Activated CD8-positive, alpha-beta memory T cell treated with anti-CD3 and anti-CD28 coated beads for 1 hour (primary cell): ENCODE measurements at places on chromosomes 4 and X.

DNA sequence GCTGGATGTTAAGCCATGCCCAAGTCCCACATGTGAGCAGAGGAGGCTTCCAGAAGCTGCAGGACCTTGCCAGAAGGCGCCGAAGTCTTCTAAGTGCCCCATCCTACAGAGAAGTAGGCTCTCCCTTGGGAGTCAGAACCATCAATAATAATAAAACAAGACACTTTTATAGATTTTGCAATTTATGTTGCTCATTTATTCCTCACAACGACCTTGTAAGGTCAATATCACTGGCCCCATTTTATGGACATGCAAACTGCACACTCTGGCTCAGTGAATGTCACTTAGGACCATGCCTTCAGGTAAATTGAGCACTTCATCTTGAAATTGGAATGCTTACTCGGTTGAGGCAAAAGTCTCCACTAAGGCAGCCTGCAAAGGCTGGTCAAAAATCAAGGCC, 170.4 kb downstream of the BCOR start:
- DNase-seq = no peak

DNA sequence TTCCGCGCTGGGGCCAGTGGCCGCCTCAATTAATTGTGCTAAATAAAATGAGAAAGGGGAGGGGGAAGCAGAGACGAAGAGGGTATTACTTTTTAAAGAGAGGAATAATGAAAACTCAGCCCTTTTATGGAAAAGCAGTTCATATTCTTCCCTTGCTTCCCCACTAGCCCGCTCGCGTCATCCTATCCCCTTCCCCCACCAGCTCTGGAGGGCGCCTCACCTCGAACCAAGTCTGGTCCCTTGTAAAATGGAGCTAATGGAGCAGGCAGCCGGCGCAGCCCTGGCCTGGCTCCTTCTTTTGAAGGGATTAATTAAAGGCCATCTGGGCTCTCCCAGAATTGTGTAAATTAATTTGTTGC, 511 bp upstream of the NKX6-1 start:
- no peak for DNase-seq

- no peak for DNase-seq
Observed at GRCh38 chr4:145815626-145816025, 123.0 kb downstream of the ZNF827 start.

DNA sequence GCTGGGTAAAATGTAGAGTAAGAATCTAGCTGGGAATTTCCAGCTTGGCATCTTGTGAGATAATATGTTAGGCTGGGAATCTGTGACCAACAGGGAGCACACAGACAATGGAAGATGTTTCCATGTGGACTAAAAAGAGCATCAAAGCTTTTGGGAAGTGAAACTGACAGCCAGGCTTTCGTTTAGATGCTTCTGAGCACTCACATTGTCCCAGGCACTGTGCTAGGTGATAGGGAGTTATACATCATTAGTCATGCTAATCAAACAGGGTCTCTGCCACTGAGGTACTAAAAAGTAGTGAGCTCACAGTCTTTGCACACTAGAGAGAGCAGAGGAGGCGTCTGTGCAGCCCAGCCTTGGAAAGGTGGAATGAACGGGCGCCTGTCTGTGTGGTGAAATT, 101.9 kb upstream of the SCOC start:
- no peak for DNase-seq

DNA sequence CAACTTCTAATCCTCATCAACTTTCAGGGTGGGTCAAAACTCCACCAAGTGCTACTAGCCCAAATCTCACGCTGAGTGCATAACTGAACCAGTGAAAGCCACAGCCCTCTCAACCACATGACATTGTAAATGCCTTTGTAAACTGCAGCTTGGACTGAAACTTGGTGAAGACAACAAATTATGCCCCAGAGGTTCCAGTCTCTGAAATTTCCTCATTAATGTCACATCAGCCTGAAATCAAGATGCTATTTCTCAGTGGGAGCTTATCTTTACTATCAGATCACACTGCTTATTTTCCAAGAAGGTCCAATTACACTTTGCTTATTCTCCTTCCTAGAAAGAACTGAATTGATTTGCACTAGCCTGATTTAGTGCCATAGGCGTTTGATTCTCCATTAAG, 46.6 kb downstream of the SOWAHB start:
- no peak for DNase-seq

DNA sequence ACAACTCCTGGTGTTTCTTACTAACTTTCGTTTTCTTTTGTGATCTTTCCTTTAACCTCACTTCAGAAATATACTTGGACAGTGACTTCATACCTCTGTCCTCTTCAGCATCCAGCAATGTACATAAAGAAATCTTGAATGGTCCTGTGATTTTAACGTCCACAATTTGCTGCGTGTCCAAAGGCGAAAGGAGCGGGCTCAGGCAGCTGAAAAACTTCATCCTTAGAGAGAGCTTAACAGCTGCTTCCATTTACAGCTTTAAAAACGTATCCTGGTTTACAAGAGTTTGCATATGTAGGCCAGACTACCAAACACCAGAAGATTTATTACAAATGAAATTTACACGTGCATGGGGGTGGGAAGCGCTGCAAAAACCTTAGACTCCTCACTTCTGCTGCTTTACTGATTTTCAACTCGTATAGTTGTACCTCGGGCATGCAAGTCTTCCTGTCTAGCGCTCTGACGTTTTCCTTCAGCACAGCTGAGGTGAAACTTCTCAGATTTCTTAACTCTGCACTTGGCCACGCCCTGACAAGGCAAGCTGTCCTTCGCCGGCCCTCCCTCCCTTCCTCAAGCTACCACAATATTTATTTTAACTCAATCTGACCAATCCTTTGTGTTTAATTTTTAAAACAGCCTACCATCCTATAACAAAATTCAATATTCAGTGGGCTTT, 406.4 kb downstream of the FAM47A start:
- DNase-seq = no peak
